Epithelial cell of proximal tubule (primary cell): ENCODE measurements at places on chromosomes 3 and 15. TPM values are rescaled to one million over a fixed set of nuclear protein-coding genes. Genes with fewer than 3 reads are reported as not detected.

DNA sequence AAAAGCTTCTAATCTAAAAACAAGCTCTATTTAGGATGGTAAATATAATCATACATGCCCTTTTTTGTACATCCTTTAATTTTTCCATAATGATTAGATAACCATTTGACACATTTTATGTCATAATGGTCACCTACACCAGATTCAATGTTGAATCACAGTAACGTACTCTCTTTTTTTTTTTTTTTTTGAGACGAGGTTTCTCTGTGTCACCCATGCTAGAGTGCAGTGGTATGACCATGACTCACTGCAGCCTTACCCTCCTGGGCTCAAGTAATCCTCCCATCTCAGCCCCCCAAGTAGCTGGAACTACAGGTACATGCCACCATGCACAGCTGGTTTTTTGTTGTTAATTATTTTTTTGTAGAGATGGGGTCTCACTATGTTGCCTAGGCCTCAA, 49.2 kb downstream of the PROS1 start:
- no peak for DNase-seq

GRCh38 chr3:176692966-176693785, 504.1 kb downstream of the TBL1XR1 start:
- no peak for DNase-seq

DNA sequence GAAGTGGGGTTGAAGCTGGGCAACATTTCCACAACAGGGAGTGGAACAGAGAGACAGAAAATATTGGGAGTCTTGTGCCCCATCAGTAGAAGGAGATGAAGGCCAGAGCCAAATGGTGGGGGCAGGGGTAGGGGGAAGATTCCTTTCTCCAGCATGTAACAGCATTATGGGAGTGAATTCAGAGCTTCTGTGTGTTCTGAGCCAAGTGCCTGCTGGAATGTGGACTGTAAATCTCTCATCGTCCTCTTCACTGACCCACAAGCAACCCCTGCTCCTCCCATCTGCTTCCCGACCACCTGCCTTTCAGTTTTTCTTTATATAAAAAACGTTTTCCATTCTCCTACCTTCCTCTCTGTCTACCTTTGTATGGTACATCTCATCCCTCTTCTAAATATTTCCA, 344.2 kb upstream of the TPRG1 start:
- no peak for DNase-seq

Gene ATP8B4
- not detected in 2 replicates for total RNA-seq

- peak; percentile 89 for DNase-seq
Measured at GRCh38 chr15:57649138-57649537, 57.4 kb upstream of the POLR2M start.

Gene ZSCAN2
- total RNA-seq, result 22.6 and 34.0 TPM in 2 replicates

Gene GRIP2
- total RNA-seq, result under 0.01 TPM in 1 of 2 replicates, not detected in the other

Gene MKRN3
- 0.81 TPM in 1 of 2 replicates, not detected in the other for total RNA-seq

Gene CLEC3B
- not detected in 2 replicates for total RNA-seq

Gene GXYLT2
- 1.6 and 2.8 TPM in 2 replicates for total RNA-seq

DNA sequence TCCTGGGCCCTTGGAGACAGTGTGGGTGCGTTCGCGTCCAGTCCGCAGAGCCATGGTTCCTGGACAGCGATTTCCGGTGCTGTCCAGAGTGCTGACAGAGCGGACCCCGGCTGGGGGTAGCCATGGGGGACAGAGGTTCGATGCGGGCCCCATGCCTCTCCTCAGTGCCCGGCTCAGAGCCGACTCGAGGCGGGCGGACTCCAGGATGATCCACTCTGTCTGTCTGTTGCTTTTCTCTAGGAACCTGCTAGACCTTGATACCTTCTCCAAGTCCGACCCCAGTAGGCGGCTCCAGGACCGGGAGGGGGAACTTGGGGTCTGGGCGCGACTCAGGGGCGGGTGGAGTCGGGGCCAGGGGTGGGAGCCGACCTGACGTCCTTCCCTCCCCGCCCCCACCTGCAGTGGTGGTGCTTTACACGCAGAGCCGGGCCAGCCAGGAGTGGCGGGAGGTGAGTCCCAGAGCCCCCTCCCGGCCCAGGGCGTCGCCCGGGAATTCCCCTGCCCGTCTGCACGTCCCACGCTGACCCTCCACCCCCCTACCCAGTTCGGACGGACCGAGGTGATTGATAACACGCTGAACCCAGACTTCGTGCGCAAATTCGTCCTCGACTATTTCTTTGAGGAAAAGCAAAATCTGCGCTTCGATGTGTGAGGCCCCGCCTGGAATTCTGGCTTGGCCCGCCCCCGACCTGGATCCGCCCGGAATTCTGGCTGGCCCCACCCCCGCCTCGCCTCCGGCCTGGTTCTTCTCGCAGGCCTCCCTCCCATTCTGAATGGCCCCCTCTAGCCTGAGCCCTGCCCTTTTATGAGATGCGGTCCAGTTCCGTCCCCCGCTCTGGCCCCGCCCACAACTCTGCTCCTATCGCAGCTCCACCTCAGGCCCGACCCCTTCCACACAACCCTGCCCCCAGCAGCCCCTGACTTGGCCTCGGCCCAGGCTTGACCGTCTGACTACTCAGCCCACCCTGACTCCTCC, 1.0 kb downstream of the CPNE9 start:
- DNase-seq, result no peak

DNA sequence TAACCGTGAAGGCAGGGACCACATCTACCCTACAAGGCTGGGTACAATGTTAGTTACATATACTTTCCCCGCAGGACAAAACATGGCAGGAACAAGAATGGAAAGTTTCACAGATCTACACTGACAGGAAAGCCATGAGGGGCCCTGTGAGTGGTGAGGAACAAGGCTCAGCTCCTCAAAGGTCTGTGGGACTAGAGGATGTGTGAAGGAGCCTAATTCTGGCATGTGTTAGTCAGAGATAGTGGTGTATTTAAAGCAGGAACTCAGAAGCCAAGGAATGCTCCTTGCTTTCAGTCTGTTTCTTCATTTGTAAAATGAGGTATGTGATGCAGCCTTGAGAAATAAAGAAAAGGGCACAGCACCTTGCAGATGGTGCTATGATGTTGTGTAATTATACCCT, 25.1 kb downstream of the ETV5 start:
- no peak for DNase-seq

Gene IGSF10
- total RNA-seq, result under 0.01 and 0.07 TPM in 2 replicates

GRCh38 chr3:42088803-42089530, 2.2 kb upstream of the TRAK1 start:
- DNase-seq, result no peak

- DNase-seq, result no peak
Measured at GRCh38 chr3:103410231-103410630, 975.4 kb downstream of the ZPLD1 start.

Gene SOX14
- not detected in 2 replicates for total RNA-seq

DNA sequence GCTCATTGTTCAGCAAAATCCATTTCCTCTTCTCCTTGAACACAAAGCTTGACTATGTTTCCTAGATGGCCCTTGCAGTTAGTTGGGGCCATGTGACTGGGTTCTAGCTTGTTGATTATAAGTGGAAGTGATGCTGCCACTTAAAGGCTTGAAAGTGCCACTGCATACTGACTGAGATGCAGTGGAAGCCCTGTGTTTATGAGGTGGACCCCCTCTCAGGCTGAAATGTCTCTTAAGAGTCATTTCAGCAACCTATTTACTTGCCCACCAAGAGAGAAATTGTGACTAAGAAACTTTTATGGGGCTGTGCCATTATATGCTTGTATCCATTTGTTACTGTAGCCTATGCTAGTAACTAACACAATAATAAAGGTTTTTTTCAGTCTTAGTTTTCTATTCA, 8.4 kb upstream of the ANP32A start:
- DNase-seq, result no peak

- DNase-seq, result no peak
Measured at GRCh38 chr3:30908456-30909037, 14.1 kb upstream of the GADL1 start.

DNA sequence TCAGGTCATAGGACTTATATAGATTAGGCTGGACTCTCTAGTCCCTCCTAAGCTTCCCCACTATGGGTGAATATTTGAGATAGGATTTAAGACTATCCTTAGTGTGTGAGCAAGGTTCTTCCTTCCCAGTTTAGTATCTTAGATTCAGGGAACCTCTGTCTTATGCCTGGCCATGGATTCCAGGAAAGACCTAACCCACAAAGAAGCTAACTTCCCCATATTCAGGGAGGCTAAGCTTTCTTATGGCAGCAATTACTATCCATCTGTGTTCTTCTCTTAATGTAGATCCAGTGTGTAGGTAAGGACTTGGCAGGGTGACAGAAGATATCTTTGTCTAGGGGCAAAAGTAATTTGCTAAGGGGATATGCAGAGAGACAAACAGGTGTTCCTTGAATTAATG, 25.5 kb upstream of the PIK3R4 start:
- DNase-seq, result no peak

Gene TADA3
- total RNA-seq, result 54.7 and 73.9 TPM in 2 replicates

- no peak for DNase-seq
Measured at GRCh38 chr15:66746231-66746605, 44.2 kb downstream of the SMAD6 start.

DNA sequence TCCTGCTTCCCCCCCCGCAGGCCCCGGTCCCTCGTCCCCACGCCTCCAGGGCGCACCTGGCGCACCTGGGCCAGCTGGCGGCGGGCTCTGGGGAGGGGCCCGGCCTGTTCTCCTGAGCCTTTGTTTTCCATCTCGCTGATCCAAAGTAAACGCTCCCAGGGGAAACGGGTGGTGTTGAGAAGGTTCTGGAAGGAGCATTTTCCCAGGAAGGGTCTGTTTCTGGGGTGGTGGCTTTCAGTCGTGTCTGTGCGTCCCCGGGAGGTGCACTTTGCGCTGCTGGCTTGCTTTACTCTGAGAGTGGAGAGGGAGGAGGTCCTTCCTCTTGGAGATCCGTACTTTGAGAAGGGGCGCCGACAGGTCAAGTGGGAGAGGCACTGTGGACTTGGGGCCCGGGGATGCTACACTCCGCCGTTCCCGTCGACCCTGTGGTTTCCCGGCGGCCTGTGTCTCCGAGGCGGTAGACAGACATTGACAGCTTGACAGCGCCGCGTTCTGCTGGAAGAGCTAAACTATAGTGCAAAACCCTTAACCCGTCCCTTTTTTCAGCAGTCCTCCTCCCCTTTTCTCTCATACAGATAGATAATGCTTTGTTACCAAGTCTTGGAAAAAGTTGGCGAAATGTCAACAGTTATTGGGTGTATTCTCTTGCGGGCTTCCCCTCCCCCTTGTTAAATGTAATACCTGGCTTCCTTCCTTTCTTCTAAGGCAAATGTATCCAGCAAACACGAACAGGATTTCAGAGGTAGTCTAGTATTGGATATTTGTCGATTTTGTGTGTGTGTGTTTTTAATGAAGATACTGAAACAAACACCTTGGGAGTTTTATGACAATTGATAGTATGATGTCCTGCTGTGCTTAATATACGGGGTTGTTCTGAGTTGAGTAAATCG, 6.5 kb downstream of the TPM1 start:
- no peak for DNase-seq

GRCh38 chr3:51687431-51688205, 16.6 kb downstream of the TEX264 start:
- DNase-seq, result no peak

Gene MYRIP
- total RNA-seq, result 0.12 and 0.29 TPM in 2 replicates

DNA sequence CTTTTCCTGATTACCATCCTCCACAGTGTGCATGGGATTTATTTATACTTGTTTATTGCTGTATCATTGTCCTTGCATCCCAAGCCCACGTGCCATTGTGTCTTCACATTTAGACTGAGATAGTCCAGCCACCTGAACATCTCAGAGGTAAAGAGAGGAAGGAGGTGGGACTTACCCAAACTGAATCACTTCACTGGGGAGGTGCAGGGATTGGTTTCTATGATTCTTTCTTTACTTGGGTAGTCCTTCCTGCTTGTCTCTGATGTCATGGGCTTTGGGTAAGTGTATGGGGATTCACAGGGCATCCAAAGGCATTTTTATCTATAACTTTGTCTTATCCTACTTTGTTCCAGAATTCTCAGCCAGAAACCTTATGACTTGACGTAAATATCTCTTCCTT, 141.5 kb upstream of the UMPS start:
- no peak for DNase-seq

DNA sequence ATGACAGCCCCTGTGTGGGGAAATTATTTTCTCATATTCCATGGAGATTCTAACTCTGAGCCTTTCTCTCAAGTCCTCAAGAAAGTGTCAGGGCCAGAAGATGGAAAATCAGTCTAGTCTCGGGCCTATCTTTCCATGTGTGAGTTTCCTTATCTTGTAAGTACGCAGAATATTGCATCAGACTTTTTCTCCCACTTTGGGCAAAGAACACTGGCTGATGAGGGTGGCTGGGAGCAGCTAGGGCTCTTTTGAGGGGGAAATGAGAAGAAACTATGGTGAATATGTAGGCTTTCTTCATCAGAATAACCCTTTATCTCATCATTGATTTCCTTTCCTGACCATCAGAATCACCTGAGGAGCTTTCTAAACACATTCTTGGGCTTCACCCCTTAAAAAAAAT, 264.0 kb downstream of the CLSTN2 start:
- DNase-seq, result no peak

Gene SYNPR
- total RNA-seq, result not detected in 2 replicates

Gene SERINC4
- not detected in 2 replicates for total RNA-seq

Gene IL5RA
- total RNA-seq, result not detected in 2 replicates

Gene ANKUB1
- not detected in 2 replicates for total RNA-seq

Gene CNTN3
- total RNA-seq, result 0.46 and 2.9 TPM in 2 replicates

GRCh38 chr3:182605882-182606611, 187.3 kb upstream of the ATP11B start:
- DNase-seq, result no peak

GRCh38 chr3:161291191-161291901, 70.2 kb downstream of the NMD3 start:
- peak; percentile 32 for DNase-seq

Gene ECE2
- not detected in 2 replicates for total RNA-seq

- peak; percentile 59 for DNase-seq
Measured at GRCh38 chr3:141336672-141337522, 31.4 kb upstream of the ZBTB38 start.

DNA sequence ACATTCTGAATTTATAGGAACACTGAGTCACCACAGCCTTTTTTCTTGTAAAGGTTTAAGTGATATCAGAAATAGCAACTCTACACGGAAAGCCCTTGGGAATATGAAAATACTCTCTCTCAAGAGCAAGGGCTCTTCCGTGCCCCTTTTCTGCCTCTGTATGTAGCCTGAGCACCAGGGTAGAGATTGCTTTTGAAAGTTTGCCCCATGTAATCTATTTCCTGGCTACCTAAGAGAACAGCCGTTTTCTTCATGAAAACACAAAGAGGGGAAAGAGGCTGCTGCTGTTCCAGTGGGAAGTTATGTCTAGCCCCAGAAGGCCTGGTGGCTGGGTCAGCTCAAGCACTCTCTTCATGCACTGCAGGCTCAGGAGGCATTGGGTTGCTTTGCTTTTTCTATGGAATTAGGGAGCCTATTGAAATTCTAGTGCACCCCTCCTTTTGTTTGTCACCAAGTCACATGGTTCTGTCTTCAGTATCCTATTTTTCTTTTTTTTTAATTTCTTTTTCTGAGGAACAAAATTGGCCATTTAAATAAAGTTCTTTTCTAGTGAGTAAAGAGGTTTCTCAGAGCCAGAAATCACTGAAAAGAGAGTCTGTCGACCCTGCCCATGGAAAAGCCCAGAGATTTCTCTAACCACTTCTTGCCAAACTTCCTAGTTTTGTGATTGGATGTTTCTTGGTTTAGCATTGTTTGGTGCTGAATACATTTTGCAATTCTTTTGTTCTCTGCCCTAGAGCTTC, 39.5 kb downstream of the TIGIT start:
- no peak for DNase-seq

Gene TGM4
- 0.07 TPM in 1 of 2 replicates, not detected in the other for total RNA-seq

- no peak for DNase-seq
Measured at GRCh38 chr3:144237351-144237750, 265.7 kb downstream of the DIPK2A start.
